Hepatic stellate cell (primary cell): ENCODE measurements at places on chromosomes 2 and 18.

GRCh38 chr2:191049728-191050639 lies 36.0 kb upstream of the STAT1 start:
- peak; percentile 22 for DNase-seq

DNA sequence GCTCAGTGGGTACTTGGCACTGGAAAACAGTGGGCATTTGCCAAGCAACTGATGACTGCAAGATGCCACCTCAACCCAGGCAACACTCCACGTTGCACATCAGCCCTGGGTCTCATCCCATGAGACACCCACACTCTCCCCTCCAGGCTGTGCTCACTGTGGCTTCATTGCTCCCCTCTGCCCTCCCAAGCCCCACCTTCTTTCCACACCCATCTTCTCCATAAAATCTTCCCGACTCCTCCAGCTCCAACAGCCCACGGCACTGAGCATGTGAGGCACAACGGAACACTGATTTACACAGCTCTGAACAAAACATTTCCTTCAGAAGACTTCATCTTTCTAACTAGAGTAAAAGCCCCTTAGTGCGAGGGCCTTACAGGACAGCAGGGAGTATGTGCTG lies 117.8 kb upstream of the ACAA2 start:
- DNase-seq = no peak

- DNase-seq = no peak
Measured at GRCh38 chr2:67526283-67526682, 129.2 kb downstream of the ETAA1 start.

GRCh38 chr2:237148624-237149023 lies 62.9 kb downstream of the COPS8 start:
- DNase-seq = no peak

- DNase-seq = no peak
Measured at GRCh38 chr18:11095674-11096293, 53.6 kb downstream of the PIEZO2 start.

DNA sequence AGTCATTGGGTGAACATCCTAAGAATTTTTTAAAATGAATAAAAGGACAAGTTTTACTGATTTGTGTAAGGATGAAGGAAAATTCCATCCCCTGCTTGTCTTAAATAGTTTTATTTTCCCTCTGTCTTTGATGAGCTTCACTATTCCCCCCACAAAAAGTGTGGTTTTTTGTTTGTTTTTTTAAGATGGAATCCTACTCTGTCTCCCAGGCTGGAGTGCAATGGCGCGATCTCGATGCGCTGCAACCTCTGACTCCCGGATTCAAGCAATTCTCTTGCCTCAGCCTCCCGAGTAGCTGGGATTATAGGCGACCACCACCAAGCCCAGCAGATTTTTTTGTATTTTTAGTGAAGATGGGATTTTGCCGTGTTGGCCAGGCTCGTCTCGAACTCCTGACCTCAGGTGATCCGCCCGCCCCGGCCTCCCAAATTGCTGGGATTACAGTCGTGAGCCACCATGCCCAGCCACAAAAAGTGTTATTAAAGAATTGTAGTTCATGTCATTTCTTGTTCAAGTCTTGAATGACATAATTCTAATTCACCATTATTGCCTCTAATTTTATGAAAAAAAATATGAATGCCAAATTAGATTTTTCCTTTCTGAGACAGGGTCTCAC lies 91.7 kb downstream of the AGPS start:
- no peak for DNase-seq

- DNase-seq = no peak
Measured at GRCh38 chr2:43085929-43086328, 140.5 kb downstream of the ZFP36L2 start.

GRCh38 chr2:58449286-58450010 lies 208.3 kb upstream of the FANCL start:
- DNase-seq = no peak

DNA sequence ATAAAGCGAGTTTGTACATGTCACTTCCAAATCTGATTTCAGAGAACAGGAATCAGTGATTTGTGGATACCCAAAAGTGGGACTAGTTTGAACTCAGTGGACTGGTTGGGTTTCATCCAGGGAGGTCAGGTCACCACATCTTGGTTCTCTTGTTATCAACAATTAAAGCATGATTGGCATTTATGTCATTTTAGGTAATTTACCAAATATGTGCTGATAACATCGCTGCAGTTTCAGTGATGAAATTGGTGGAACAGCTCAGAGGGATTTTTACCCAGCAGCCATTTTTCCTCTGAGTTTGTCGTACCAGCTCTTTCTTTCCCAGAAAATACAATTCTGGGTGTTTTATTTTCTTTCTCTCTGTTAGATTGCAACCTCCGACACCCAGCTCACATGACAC lies 33.4 kb downstream of the TMEM18 start:
- no peak for DNase-seq

DNA sequence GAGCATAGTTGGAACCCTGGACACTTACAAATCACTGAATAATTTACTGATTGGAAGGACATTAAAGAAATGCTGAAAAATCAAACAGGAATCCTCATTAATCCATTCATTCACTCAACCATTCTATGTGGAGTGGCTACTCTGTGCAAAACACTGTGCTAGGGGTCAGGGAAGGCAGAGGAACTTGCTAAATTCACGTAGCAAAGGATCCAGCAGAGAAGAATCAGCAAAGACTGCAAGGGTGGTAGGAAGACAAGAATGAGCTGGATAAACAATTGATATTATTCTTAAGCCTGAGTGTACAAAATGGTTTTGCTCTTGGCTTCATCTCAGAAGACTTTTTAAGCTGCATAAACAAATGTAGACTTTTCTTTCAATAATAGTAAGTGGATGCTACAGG lies 164.3 kb upstream of the CAVIN2 start:
- DNase-seq = peak; percentile 10

GRCh38 chr18:34976534-34976898 lies 64.7 kb upstream of the MAPRE2 start:
- no peak for DNase-seq

DNA sequence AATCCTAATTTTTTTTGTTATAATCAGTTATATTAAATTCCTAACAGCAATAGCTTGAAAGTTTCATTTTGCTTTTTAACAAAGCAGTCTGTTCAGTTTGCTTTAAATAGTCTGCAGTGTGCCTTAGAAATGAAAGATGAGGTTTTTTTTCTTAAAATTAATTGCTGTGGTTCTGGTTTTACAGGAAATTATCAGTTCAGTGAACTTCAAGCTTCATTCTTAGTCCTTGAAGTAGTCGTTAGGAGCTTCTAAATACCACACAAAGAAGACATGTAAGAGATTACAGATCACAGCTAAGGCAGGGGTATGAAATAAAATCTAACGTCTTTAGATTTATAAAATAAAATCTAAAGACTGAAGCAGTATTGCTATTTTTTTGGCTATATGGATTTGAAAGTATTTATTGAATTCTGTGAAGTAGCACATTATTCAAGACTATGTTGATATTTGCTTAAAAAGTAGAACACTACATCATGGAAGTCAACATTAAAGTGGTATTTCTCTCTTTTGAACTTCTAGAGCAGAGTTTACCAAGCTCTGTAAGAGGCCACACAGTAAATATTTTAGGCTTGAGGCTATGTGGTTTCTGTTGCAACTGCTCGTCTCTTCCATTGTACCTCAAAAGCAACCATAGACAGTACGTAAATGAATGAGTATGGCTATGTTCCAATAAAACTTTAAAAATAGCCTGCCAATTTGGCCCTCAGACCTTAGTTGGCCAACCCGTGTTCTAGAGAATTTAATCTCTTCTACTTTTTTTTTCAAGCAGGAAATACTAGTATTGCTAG lies 81.5 kb upstream of the STON1 start:
- no peak for DNase-seq

DNA sequence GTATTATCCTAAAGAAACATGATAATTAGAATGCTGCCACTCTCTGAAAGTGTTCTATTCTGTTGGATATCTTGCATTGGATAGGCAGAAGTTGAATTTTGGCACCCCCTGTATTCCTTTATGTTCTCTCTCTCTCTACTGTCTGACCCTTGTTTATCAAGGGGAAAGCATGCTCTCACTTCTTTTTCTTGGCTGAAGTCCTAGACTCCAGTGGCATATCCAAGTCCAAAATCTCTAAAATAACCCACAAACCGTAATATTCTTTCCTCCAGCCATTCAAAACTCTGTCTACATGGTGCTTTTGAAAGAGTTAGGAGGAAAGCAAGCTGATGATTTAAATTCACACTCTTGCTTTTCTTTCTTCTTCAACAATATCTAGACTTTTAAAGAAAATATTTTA lies 669.7 kb downstream of the TDRD15 start:
- DNase-seq = no peak

DNA sequence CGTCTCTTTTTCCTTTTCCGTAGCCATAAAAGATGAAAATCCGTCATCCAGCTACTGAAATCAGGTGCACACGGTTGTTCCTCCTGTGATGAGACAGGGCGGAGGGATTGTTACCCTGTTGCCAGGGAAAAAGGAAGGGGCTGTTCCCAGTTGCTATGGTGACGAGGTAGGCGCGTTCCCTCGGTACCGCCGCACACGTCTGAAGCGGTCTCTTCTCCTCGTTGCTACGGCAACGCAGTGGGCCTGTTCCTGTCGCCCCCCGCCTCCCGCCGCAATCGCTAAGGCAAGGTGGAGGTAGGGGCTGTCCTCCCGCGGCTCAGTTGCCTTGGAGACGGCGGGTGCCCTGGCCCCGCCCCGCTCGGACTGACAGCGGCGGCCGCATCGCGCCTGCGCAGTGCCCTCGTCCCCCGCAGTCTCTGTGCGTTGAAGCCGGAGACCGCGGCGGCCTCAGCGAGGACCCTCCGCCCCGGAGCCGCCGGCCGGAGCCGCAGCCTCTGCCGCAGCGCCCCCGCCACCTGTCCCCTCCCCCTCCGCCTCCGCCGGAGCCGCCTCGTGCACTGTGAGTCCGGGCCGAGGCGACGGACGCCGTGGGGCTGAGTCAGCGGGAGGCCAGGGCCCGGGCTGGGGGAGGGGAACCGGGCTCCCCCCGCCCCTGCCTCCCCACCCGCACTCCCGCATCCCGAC lies at the start of gene MAPRE3:
TSS of gene MAPRE3 (plus strand) at position 394 of the 684 bp plus-strand sequence. CDS start 51,582 bp downstream, outside the sequence.
- peak; percentile 93 for DNase-seq

GRCh38 chr18:58525928-58526424 lies 102.9 kb downstream of the ALPK2 start:
- no peak for DNase-seq

DNA sequence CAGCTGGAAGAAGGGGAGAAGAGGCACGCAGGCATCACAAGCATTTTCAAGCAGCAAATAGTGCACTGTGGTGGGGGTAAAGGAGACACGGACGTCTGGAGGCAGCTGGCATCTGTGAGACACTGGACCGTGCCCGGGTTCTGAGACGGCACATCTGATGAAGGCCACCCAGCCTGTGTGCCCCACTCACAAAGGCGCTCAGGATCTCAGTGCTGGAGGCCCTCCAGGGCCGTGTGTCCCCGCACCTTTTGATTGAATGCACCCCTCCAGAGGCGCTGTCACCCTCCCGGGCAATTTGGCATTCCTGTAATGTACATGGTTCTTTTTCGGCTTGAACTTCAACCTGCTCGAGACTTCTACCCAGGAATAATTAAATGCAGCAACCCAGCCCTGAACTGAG lies 101.5 kb upstream of the ODC1 start:
- DNase-seq = no peak

DNA sequence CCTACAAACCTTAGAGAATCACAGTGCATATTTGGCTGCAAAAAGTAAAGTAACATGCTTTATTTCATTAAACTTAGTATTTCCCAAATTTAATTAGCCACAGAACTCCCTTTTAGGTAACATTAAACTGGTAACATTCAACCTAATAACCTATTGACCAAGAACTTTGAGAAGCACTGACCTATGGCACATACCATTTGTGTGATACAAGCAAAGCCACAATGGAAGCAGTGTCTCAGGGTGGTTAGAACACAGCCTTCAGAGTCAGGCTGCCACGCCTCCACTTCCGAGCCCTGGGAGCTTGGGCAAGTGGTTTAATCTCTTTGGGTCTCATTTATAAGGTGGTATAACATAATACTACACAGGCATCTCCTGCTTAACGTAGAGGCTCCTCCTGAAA lies 301.4 kb downstream of the PDE11A start:
- no peak for DNase-seq

- DNase-seq = no peak
Measured at GRCh38 chr2:10465910-10466309, 17.8 kb upstream of the ODC1 start.

DNA sequence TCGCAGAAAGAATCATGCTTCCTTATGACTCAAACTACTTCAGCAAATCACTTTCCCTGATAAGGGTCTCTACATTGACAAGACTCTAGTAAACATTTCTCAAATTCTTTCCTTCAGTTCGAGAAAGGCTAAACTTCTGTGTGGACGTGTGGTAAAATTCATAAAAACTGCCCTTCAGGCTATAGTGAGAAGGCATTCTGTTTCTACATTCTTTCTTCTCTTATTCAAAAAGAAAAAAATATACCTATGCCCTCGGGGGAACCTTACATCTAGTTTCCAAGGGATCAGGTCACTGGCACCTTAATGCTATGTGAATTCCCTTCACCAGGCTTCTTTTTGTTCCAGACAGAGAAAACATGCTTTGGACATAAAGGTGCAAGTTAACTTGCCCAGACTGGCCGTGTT lies 4.9 kb downstream of the VIT start:
- no peak for DNase-seq
